Prostate gland (tissue), 2 donors: ENCODE measurements at places on chromosomes 11 and 22. TPM values are rescaled to one million over a fixed set of nuclear protein-coding genes. Genes with fewer than 3 reads are reported as not detected.
A peak's percentile ranks its signal among the peaks of the same experiment; 100 is the strongest.

The C22orf31 gene
- total RNA-seq: 0.36 TPM

The SCT gene
- not detected for total RNA-seq

GRCh38 chr11:76632492-76632891, 38.1 kb downstream of the LRRC32 start:
- no peak for DNase-seq

DNA sequence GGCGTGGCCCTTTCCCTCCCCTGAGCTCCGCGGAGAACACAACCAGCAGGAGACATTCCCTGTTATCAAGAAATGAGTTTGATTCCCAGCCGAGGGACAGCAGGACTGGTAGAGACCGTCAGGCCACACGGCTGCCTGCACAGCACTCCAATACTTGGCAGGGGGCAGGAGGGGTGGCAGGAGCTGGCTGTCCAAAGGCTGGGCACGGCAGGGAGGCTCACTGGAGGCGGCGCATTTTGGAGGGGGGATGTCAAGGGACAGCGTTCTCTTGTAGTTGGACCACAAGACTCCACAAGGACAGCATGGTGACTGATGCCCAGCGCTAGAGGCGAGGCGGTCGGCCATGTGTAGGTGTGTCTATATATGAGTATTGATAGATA, 66.7 kb upstream of the A4GALT start:
- no peak for DNase-seq

DNA sequence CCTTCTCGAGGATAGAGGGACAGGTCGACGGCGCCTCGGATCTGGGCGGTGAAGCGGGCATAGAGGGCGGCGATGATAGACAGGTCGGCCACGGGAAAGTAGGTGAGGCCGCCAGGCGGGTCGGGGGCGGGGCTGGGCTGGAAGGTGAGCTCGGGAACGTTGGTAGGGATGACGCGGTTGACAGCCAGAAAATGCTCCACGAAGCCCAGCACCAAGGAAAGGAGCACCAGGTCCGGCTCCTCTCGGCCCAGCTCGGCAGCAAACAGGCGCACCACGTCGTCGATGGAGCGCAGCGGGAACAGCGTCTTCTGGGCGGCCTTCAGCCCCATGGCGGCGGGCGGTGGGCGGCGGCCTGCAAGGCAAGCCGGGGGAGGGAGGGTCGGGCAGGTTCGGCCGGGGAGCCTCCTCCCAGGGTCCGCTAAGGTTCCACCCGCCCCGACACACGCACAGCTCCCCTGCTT, 540 bp downstream of the MEN1 start:
- peak; percentile 43 for DNase-seq

DNA sequence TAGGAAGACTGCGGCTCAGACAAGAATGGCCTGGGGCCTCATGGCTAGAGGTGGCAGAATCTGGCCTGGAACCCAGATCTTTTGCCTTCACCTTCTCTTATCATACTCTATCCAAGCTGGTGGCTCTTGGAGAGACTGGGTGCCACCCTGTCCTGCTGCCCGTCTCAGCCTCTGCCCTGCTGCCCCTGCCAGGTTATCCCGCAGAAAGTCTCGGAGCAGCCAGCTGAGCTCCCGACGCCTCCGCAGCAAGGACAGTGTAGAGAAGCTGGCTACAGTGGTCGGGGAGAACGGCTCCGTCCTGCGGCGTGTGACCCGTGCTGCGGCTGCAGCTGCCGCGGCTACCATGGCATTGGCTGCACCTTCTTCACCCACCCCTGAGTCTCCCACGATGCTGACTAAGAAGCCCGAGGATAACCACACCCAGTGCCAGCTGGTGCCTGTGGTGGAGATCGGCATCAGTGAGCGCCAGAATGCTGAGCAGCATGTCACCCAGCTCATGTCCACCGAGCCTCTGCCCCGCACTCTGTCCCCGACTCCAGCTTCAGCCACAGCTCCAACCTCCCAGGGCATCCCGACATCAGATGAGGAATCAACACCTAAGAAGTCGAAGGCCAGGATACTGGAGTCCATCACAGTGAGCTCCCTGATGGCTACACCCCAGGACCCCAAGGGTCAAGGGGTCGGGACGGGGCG, 5.9 kb downstream of the INCENP start:
- no peak for DNase-seq

GRCh38 chr22:18110194-18110953, at the start of gene TUBA8:
Gene TUBA8 (plus strand): TSS chr22:18110809. CDS start chr22:18110866, 57 bp downstream.
- peak; percentile 13 for DNase-seq
